ENCODE measurements at places on chromosomes 13 and 19. TPM values are rescaled to one million over a fixed set of nuclear protein-coding genes. Genes with fewer than 3 reads are reported as not detected.

FGF9 gene
- total RNA-seq = 0.25 TPM

ZBTB32 gene
- total RNA-seq = 2.5 TPM

CPB2 gene
- total RNA-seq = not detected

RXFP2 gene
- total RNA-seq = not detected

DZIP1 gene
- 5.9 TPM for total RNA-seq

IL12RB1 gene
- 31.6 TPM for total RNA-seq

PSPN gene
- total RNA-seq = 2.1 TPM

PRRG2 gene
- total RNA-seq = 1.3 TPM

ANGPTL8 gene
- not detected for total RNA-seq

CD320 gene
- 73.3 TPM for total RNA-seq

PSG6 gene
- total RNA-seq = not detected

GAPDHS gene
- not detected for total RNA-seq

PCCA gene
- 46.8 TPM for total RNA-seq

NDUFA11 gene
- total RNA-seq = 116 TPM

SIGLECL1 gene
- not detected for total RNA-seq

ZFR2 gene
- not detected for total RNA-seq

LRG1 gene
- 9.6 TPM for total RNA-seq

SWSAP1 gene
- 4.3 TPM for total RNA-seq

PSG11 gene
- total RNA-seq = not detected

LRP3 gene
- 8.4 TPM for total RNA-seq

SERPINE3 gene
- not detected for total RNA-seq

BABAM1 gene
- total RNA-seq = 61.7 TPM

Data from spleen (tissue), 13 donors.